ENCODE measurements at places on chromosomes 5 and 9.

GRCh38 chr5:172771439-172772111 is 580 bp upstream of the DUSP1 start:
- no peak for DNase-seq

DNA sequence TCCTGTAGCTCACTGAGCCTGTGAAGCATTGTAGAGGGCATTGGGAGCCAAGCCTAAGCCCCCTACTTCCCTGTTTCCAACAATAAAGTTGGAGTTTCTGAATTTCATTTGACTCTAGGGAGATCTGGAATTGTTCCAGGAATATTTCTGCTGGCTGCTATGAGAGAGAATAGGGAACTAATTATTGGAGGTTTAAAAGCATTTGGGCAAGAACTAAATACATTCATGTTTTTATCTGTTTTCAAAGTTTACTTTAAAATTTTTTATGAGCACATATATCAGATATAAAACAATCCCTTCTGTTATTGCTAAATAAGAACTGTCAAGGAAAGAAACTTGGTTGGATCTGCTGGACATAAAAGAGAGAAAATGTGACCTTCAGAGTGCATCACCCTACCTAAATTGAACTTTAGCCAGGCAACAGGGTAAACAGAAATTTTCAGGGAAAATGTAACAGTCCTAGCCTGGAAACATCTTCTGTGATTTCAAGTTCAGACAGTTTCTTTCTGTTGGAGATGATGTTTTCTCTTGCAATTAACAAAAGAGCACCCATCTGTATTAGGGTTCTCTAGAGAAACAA is 19.3 kb upstream of the LECT2 start:
- no peak for DNase-seq

DNA sequence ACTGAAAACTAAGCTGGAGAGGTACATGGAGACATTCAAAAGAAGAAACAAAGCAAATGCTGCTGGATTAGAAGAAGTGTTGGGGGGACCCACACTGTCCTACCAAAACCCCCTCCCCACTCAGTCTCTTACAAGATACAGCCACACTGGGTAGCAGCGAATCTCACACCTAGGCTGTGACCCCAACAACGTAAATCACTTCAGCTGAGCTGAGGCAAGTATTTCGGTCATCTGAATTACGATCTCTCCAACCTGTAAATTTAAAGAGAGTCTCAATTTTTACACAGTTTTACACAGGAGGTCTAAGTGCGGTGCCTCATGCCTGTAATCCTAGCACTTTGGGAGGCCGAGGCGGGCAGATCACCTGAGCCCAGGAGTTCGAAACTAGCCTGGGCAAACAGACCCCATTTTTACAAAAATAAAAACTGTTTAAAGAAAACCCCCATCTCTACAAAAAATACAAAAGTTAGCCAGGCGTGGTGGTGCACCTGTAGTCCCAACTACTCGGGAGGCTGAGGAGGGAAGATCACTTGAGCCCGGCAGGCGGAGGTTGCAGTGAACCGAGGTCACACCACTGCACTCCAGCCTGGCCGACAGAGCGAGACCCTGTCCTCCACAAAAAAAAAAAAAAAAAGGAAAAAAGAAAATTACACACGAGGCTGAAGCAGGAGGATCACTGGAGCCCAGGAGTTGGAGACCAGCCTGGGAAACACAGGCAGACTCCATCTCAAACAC is 3.4 kb downstream of the CAMSAP1 start:
- DNase-seq = peak; percentile 9

GRCh38 chr5:61330341-61330844 is 1.7 kb upstream of the ZSWIM6 start:
- DNase-seq = no peak

- no peak for DNase-seq
Measured at GRCh38 chr5:9269014-9269413, 276.9 kb downstream of the SEMA5A start.

- no peak for DNase-seq
Measured at GRCh38 chr5:96520345-96520744, 87.3 kb upstream of the PCSK1 start.

DNA sequence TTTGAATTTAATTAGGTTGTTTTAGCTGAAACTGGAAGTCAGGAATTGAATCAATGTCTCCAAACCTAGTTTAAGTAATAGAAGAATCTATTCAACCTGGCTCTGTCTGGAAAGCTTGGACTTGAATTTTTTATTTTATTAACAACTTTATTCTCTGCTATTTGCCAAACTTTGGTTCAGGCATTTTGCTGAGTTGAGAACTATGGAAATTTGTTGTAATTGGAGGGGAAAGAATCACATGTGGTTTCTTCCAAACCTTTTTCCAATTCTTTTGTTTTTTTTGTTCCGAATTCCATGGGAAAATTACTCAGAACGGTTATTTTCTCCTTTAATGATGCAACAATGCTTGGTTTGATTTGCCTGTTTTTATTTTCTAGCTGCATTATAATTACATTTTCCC is 98.2 kb upstream of the RPS23 start:
- DNase-seq = no peak

DNA sequence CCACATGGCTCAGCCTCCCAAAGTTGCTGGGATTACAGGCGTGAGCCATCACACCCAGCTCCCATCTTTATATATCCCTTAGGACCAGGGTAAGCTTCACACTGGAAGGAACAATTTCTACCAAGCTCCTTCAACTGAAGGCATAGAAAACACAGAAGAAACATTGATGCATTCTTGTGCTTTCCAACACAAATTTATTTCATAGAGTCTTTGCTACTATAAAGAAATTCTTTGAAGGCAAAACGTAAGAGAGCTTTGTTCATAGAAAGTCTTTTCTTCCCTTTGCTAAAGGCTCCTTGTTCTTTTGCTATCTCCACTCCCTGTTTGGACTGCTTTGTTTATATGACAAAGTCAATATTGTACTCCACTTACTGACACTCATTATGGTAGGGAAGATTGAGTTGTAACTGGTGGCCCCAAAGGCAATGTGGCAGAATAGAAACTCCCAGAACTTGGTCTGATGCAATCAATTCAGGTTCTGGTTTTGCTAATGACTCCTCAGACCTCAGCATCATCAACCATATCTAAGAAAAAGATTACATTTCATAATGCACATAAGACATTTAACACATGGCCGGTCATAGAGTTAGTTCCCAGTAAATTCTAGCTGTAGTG is 97.4 kb upstream of the CLINT1 start:
- DNase-seq = no peak

DNA sequence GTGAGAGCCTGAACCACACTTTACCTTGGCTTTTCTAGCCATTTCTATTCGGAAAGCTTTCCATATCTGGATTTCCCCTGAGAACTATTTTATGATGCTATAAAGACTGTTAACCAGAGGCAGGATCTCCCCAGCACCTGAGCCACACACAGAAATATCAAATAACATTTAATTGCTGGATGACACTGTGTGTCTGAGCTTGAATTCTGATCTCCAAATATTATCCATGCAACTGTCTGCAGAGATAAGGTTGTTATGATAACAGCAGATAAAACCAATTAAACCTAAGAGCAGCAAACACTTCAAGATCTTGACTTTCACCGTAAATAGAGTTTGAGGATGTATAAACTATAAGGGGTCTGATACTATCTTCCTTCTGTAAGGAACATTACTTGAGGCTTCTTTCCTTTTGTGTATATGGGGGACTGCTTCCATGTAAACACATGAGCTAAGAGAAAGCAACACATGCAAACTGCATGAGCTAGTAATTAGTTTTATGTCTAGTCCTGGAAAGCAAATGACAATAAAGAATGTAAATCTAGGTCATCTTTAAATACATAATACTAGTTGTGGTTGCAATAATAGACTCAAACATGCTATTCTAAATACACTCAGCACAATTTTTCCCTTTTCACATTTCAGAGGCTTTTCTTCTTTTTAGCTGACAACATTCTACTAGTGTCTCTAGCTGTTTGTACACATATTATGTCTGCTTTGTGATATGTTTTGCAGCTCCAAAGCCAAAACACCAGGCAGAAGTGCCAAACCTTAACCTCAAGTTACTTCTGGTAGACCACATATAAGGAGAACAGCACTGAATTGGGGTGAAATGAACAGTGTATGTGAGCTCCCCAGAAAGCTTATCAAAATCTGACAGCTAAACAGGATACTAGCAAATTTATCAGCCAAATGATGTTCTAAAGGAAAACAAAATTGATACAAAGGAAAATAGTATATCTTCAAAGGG is 136.5 kb downstream of the EFNA5 start:
- no peak for DNase-seq

DNA sequence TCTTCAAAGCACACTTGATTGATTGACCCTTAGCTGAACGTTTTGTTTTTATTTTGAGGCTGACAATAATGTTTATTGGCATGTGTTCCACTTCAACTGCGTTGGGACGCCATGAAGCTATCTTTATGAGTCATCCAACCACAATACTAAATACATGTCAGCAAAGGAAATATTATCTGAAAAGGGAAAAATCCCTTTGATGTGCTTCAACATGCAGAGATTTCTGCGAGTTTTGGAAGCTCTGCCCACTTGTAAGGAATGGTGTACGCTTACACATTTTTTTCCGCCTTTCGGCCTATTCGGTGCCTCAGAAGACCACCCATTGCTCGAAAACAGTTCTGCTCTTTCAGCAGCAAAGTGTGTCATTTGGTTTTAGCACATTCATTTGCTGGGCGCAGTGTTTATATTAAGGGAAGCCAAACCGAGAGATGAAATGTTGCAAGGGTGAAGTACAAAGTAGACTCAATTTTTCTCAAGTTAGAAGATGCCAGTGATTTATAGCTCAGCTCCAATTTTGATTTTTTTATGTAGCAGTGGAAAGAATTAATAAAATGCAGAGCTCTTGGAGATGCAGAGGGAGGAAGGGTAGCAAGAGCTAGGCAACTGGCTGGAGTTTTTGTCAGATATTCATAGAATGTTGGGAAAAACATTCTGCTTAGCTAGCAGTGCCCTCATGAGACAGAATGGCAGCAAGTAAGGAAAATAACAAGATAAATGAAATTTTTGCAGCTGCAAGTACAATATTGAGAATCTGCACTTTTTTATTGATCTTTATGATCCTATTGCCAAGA is 68.9 kb downstream of the PRDM6 start:
- no peak for DNase-seq

DNA sequence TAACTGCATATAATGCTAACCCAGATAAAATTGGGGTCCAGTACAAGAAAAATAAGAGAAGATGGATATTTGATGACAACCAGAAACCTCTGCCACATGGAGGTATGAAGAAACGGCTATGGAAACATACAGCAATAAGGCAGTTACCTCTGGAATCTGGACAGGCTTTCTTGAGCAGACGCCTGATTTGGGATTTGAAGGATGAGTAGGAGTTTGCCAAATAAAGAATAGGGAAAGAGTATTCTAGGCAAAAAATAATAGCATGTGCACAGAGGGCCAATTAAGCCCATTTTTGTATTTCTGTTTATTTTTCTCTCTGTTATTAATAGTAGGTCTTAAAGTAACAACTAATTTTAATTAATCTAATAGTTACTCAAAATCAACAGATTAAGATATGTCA is 144.9 kb downstream of the ADAMTSL1 start:
- no peak for DNase-seq

DNA sequence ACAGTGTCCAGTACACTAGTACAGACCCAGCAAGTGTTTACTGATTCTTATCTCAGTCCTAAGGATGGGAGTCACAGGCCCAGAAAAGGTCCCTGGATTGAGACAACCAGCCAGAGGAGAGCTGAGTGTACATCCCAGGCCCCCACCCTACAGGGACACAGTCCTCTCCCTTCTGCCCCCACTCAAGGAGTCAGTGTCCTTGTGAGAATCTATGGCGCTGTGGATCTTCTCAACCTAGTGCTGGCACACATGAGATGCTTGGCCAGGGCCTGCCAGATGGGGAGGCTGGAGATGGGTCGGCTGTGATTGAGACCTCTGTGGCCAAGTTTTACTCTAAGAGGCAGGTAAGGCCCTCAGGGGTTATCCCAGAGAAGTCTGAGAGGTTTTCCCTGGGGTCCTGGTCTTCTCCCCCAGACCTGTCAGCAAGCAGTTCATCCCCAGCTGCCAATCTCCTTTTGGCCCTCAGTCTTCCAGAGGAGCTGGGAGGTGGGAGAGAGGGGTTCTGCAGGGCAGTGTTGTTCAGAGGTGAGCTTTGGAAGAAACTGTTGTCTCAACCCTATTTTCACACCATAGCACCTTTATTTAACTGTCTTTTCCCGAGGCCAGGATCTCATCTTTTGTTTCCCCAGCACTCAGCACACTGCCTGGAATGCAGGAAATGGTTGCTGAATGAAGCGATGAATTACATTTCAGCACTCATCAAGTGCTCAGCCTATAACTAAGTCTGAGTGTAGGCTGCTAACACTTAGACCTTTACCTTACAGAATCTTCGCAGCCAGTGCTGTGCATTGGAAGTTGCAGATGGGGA is 3.2 kb upstream of the NSD1 start:
- DNase-seq = no peak

- no peak for DNase-seq
Measured at GRCh38 chr5:68115584-68115983, 100.0 kb upstream of the PIK3R1 start.

Measured in activated naive CD4-positive, alpha-beta T cell treated with anti-CD3 and anti-CD28 coated beads, Interleukin-2, amount 10 ng/mL, durations not matched to agents 7 days and 5 days (primary cell).